Fibroblast of skin of right biceps (primary cell): ENCODE measurements at places on chromosomes 4 and X.
A peak's percentile ranks its signal among the peaks of the same experiment; 100 is the strongest.

DNA sequence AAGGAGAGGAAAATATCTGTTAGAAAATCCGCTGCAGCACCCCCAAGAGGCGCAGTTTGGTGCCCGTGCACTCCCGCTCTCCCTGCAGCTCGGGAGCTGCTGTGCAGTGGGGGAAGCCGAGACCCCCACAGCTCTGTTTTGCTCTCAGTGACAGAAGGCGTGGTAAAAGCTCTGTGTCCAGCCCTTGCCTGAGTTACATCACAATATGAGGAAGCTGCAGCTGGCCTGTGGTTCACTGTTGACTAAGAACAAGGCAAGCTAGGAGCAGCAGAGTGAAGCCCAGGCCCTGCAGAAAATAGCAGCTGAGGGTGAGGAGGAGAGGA lies 88.5 kb upstream of the ADRA2C start:
- DNase-seq: no peak

- no peak for DNase-seq
Measured at GRCh38 chrX:153863251-153863991, 22.6 kb downstream of the L1CAM start.

DNA sequence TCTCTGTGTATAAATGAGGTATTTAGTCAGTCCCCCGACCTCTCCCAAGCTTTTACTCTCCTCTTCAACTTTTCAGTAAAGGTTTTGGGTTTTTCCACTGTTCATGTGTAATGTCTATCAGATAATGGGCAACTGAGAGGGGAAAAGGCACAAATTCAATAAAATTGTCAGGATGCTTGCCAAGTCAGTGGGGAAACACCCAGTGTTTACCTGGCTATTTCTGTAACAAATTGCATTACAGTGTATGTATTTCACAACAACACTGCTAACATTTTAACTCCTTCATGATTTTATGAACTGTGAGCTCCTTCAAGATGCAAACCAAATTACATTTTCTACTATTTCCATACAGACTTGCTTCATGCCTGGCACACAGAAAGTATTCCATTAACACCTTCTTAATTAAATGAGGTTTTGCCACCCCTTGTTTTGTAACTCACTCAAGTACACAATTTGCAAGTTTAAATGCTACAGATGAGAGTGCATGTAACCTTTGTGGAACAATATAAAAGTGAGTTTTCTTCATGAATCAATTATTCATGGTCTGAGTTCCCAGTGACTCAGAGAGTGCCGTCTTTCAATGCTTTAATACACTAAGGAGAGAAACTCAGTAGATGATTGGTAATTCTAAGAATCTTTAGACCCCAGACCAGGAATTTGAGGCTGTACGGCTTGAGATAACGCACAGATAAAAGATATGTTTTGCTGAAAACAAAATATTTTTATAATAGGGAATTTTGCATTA lies 149.8 kb upstream of the TLL1 start:
- DNase-seq: no peak

- DNase-seq: no peak
Measured at GRCh38 chrX:133527415-133527814, 112.1 kb upstream of the GPC4 start.

DNA sequence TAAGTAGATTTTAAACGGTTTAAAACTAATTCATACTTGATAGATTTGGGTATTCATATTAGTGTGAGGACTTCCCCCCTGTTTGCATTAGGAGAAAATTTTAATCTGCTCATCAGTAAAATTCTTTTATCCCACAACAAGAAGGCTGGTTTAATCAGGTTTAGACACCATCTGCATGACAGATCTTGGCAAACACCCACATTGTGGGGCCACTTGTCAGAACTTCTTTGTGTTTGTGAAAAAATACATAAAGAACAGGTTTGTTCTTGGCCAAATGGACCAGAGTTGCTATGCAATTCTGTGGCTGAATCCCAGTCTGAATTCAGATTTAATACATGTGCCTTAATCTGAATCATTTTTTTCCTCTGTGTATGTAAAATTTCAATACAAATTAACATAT lies 121.1 kb downstream of the REPS2 start:
- DNase-seq: no peak

DNA sequence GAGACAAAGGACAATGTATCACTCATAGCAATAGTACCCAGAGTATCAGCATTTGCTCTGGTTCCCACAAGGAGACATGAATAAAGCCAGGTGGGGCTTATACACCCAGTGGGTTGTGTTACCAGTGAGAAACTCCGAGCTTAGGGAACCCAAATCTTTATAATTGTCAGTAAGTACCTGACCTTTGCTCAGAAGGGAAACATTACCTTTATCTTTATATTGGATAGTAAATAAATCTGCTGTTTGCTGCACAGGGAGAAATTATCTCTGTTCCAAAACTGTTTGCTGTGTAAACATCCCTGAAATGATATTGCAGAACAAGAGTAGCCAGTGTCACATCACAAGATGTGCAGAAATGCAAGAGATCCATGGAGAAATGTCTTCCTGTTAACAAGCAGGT lies 12.1 kb upstream of the SLAIN2 start:
- no peak for DNase-seq

GRCh38 chr4:102683881-102684609 lies 76.7 kb downstream of the MANBA start:
- peak; percentile 55 for DNase-seq

GRCh38 chr4:124803641-124804040 lies 91.1 kb upstream of the ANKRD50 start:
- peak; percentile 25 for DNase-seq

GRCh38 chr4:69760455-69760854 lies at the start of gene SULT1B1:
Gene SULT1B1 (minus strand): TSS chr4:69760620. CDS start chr4:69755217, 5,403 bp downstream.
- peak; percentile 63 for DNase-seq
